ENCODE measurements at places on chromosomes 7 and 10.

- no peak for DNase-seq
Observed at GRCh38 chr10:21387868-21388267, 137.6 kb downstream of the SKIDA1 start.

- DNase-seq, result no peak
Observed at GRCh38 chr10:132450466-132450824, 53.4 kb downstream of the PWWP2B start.

DNA sequence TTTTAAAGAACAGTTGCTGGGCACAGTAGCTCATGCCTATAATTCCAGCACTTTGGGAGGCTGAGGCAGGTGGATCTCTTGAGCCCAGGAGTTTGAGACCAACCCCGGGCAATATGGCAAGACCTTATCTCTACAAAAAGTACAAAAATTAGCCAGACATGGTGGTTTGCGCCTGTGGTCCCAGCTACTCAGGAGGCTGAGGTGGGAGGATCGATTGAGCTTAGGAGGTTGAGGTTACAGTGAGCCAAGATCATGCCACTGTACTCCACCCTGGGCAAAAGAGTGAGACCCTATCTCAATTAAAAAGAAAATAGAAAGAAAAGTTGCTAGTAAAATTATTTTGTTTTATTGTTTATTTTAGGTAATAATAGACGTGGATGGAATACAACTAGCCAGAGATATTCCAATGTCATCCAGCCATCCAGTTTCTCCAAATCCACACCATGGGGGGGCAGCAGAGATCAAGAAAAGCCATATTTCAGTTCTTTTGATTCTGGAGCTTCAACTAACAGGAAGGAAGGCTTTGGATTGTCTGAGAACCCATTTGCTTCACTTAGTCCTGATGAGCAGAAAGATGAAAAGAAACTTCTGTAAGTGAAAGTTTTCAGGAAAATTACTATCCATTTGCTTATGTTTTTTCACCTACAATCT, 3.0 kb downstream of the NUP42 start:
- DNase-seq, result no peak

DNA sequence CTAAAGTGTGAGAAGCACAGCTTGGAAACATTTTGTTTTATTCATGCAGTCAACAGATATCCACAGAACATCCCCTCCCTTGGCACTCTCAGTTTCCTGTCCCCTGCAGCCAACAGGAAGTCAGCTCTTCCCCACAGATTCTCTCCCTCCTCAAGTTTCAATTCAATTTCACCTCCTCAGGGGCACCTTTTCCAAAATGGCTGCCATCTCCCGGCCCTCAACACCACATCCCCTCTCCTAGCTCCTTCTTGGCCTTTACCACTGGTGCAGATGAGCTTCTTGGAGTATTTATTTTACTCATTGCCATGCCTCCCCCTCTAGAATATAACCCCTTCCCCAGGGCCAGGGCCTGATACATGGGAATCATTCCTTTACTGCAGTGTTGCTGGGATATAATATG, 94.0 kb downstream of the WDR11 start:
- no peak for DNase-seq

DNA sequence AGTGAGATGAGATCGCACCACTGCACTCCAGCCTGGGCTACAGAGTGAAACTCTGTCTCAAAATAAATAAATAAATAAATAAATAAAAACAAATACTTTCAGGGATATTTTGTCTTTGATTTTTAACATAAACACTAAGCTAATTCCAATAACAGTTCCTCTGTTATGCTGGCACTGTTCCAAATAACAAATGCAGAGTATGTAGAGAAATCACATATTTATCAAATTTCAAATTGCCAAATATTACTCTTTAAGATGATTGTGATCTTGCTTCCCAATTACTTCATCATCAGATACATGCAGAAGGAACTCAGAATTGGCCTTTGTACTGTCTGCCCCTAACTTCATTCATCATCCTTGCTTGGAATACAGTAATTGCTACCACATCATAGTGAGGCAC, 19.7 kb downstream of the FAM24A start:
- DNase-seq, result no peak

DNA sequence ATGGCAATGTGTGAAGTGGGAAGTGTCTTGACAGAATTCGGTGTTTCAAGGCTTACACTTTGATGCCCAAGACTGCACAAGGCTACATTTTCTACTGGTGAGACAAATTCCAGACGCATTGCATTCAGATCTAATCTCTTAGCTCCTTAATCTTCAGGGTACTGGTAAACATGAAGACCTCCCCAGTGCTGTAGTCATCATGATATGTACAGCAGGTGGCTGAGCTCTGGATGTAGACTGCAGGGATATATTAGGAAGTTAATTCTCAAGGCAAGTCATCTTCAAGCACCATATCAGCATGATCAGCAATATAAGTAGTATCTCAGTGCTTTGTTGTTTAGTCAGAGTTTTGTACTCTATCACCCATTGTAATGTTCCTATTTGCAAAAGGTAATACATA, 61.8 kb downstream of the IKZF1 start:
- DNase-seq, result no peak

DNA sequence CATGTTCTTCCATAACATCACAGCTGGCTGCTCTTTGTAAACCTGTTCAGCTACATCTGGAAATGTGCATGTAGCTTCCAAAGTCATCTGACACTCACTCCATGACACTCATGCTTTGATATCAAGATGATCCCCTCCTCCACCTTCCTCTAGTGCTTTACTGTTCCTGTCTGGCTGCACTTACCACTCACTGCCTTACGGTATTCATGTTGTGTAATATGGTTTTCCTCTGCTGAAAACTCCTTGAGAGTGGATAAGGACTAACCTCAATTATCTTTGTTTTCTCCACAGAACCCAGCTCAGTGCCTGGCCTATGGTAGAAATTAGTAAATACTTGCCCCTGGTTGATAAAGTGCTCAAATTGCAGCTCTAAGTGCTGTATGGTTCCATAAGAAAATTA, 483.9 kb downstream of the HTR7 start:
- no peak for DNase-seq

DNA sequence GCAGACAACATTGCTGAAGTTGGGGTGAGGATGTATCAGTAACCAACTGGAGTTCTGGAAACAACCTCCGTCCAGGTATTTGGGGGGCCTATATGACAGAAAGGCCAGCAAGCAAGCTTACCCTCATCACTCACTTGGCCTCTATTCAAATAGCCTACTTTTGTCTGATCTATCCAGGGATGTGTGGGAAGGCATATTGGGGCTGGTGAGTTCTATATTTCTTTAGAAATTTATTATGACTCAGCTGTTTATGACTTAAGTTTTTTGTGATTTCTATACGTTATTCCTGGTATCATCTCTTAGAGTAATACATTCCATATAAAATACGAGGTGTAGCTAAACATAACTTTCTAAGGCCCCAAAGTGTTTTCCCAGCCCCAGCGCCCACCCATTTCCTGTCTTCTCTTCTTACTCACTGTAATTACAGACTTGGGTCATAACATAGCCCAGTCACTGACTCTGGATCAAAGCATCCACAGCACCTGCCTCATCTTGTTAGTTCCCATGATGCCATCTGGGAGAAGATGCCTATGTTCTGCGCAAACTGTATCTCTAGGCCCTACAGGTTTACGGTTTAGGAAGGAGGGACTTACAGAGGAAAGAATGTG, 18.1 kb downstream of the GARS1 start:
- peak; percentile 57 for DNase-seq

DNA sequence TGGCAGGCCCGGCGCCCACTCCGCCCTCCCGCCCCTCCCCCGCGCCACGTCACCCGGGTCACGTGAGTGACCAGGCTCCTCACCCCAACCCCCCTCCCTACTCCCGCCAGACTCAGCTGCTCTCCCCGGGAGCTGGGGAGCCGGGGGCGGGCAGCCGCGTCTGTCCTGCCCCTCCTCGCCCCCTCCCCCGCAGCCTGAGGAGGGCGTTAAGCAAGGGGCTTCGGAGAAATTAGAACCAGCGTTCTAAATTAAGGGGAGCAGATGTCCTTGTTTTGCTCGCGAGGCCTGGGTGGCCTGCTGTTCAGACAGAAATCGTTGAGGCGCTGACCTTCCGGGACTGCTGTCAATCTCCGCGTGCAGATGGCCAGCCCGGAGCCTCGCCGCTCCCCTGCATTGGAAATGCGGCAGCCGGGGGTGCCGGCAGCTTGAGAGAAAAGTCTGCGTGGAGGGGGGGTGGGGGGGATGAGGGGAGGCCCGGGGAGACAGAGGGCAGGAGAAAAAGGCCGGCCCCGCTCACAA, 102.2 kb upstream of the ZNF438 start:
- peak; percentile 79 for DNase-seq

- DNase-seq, result no peak
Observed at GRCh38 chr7:33874943-33875342, 30.4 kb upstream of the BMPER start.

GRCh38 chr7:42414941-42415505, 178.0 kb upstream of the GLI3 start:
- DNase-seq, result no peak

GRCh38 chr10:117398029-117398428, 22.8 kb upstream of the PDZD8 start:
- DNase-seq, result no peak

GRCh38 chr10:54993148-54993547, 192.1 kb upstream of the PCDH15 start:
- no peak for DNase-seq

- no peak for DNase-seq
Observed at GRCh38 chr10:28558923-28559508, 26.1 kb downstream of the WAC start.

DNA sequence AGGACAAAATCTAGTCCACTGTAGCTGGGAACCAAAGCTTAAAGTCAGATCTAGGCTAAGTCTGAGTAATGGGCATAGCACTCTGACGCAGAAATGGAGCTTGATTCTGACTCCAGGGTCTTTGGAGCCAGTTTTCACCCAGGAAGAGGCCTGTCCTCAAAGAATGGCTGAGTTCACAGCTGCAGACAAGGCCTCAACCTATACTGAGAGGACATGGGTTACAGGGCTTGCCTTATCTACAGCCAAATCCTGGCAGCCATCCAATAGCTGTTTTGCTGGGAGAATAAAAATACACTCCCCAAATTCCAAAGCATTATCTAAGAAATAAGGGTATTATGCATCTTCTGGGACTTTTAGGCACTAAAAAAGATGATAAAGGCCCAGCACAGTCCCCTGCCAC, 154.8 kb downstream of the RAPGEF5 start:
- DNase-seq, result no peak

- DNase-seq, result no peak
Observed at GRCh38 chr7:105296491-105296890, 92.2 kb downstream of the SRPK2 start.

All from activated T-cell treated with anti-CD3 and anti-CD28 coated beads, Interleukin-2, amount 50 U/mL, for 48 hours (primary cell).